ENCODE measurements at places on chromosomes 1 and 21. TPM values are rescaled to one million over a fixed set of nuclear protein-coding genes. Genes with fewer than 3 reads are reported as not detected.

PAPPA2 gene
- 0.40 TPM for total RNA-seq

PLEKHA6 gene
- 6.8 TPM for total RNA-seq

BARHL2 gene
- not detected for total RNA-seq

SPATA21 gene
- not detected for total RNA-seq

- no peak for DNase-seq
Observed at GRCh38 chr21:15552914-15553494, 176.8 kb upstream of the USP25 start.

GRCh38 chr1:41275831-41276230 lies 33.7 kb upstream of the SCMH1 start:
- DNase-seq = no peak

GRCh38 chr1:30912224-30912623 lies 3.7 kb upstream of the SDC3 start:
- DNase-seq = no peak

DNA sequence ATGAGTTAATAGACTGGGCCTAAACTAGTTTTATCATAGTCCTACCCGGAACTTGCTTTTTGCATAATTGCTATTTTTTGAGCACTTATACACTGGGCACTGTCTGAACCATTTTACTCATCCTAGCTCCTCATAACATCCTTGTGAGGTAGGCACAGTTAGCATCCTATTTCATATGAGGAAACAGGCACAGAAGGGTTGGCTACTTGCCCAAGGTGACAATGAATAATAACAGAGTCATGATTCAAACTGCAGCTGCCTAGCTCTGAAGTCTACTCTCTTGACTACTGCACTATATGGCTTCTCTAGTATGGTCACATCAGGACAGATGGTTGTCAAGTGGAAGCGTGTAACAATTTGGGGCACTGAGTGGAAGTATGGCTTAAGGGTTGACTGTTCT lies 18.2 kb upstream of the RC3H1 start:
- DNase-seq = no peak

DNA sequence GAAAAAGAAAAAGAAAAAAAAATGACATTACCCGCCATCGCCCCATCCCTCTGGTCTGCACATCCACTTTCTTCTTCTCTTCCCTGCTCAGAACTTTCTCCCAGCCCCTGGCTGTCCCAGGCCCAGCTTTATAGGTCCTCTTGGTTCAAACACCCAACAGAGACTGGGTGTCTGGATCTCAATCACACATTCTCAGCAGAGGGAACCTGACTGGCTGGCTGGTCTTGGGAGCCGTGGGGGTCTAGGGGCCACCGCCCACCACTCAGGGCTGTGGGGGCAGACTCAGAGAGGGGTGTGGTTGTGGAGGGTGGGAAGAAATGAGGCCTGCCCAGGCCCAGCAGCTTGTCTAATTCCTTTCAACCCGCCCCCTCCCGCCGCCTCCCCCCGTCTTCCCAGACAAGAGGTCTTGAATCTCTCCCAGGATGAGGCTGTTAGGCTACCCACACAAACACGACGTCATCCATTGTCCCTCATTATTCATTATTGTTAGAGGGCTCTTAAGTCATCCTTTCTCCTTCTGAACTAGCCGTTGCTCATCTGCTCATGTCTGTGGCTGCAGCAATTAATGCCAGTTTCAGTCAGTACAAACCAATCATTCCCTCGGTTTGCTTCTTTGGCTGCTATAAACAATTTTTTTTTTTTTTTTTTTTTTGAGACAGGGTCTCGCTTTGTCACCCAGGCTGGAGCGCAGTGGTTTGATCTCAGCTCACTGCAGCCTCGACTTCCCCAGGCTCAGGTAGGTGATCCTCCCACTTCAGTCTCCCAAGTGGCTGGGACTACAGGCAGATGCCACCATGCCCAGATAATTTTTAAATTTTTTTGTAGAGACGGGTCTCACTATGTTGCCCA lies 40.6 kb upstream of the CLIC4 start:
- no peak for DNase-seq

- DNase-seq = no peak
Observed at GRCh38 chr1:21896652-21897532, 40.2 kb downstream of the HSPG2 start.

DNA sequence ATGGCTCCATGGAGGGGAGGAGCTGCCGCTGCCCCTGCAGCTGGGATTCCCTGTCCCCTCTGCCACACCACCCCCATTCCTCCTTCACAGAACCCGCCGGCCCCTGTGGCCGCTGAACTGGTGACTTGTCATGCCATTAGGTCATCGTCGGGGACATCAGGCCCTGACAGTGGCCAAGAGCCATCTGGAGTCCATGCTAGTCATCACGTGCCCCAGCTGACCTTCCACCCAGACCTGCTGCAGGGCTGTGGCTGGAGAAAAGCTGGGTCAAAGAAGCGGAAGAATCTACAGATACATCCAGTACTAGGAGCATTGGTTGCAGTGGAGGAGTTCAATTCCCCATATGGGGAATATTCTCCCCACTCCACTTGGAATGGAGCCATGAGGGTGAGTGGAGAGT lies 78.1 kb downstream of the KCNJ15 start:
- no peak for DNase-seq

DNA sequence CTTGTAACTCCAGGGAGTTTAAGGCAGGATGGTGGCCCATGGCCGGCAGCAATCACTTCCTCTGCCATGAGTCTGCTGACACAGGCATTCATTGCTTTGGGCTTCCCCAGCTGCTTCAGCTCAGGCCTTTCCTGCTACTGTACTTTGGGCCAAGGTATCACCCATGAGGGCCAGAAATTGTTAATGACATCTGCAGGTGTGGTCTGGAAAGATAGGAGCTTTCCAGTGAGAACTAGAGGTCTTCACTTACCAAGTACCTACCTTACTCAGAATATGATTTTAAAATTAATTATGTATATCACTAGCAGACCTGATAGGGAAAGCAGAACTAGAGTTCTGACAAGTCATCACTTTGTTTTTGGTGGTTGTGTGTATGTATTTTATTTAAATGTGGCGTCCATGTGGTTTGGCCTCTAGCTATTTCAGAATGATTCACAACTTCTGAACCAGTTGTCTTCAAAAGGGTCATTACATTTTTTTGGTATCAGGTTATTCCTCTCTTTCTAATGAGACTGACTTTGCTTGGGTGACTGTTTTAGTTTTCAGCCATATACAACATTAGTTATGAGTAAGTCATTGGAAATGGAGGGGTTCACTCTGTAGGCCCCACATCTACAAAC lies 2.7 kb downstream of the RGL1 start:
- no peak for DNase-seq

GRCh38 chr1:240465531-240465940 lies 146.4 kb downstream of the GREM2 start:
- no peak for DNase-seq

Data from pulmonary artery endothelial cell (primary cell).